ENCODE measurements at places on chromosomes 1 and 21.
A peak's percentile ranks its signal among the peaks of the same experiment; 100 is the strongest.

GRCh38 chr1:168766568-168766967 lies 37.6 kb upstream of the DPT start:
- no peak for DNase-seq

DNA sequence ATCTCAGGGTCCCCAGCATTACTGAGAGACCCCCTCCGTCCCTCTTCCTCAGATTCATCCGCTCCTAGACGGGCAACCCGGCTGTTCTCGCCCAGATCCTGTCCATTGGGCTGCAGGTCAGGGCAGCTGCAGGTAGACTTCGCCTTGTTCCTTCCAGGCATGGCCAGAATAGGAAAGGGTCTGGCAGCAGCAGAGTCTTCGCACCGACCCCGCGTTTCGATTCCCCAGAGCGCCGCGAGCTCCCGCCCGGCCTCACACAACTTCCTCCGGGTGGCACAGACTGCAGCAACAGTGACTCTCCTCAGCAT lies 265 bp downstream of the NRDC start:
- no peak for DNase-seq

DNA sequence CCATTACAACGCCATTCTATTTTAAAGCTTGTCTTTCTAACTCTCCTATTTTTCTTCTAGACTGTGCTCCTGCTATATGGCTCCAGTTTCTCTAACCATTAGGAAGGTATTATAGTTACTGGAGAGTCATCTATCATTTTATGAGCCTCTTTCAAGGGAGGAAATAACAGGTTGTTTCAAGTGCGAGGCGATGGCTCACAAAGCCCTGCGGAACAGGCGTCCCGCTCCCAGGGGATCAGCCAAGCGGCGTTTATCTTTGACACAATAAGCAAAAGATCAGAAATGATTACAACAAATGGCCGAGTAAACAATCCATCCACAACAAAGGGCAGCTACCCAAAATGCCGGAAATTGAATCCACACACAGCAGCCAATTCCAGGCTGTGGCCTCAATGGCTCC lies 249.5 kb upstream of the POU3F1 start:
- DNase-seq: no peak

- DNase-seq: no peak
These were observed 15.6 kb downstream of the SLFNL1 start for GRCh38 chr1:41005876-41006275.

- DNase-seq: no peak
These were observed 2.2 kb upstream of the ARHGAP30 start for GRCh38 chr1:161071886-161072371.

DNA sequence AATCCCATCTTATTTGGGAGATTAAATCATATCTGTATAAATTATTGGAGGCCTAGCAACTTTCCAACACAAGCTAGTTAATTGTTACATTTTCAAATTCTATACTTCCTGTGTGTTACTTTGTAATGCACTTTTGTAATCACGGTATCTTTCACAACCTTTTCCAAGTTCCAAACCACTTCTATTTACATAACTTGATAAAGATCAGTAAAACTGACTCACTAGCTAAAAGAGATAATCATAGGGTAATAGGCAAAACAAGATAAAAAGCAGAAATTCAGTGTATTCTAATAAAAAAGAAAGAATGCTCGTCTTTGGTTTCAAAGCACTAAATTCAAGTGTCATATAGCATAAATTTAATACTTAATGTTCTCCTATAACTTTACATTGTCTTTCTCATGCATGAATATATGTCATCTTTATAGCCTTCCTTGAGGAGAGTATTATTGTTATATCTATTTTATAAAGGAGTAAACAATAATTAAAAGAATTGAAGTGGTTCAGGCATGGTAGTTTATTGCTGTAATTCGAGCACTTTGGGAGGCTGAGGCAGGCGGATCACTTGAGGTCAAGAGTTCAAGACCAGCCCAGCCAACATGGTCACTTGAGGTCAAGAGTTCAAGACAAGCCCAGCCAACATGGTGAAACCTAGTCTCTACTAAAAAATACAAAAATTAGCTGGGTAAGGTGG lies 66.4 kb downstream of the RGS13 start:
- DNase-seq: peak; percentile 60

DNA sequence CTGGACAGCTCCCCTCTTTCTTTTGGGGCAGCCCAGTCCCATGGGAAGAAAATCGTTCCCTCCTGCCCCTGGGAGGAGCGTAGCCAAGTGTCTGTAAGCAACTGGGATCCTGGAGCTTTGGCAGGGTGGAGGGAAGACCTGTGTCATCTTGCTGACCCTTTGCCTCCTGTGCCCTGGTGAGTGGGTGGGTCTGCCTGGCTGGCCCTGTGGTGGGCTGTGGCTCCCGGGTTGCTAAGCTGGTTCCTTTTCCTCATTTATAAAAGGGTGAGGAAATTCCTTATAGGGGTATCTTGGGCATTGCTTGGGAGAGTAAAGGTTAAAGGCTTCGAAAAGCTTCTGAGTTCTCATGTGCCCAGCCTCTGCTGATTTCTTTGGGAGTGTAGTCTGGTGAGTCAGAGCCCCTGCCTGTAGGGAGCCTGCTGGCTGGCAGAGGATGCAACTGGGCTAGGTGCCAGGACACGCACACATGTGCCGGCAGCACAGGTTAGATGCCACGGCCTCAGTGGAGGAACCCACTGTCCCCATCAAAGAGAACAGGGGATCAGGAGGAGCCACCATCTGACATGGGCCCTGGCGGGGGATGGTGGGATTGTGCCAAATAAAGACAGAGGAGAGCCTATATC lies 85.2 kb downstream of the ARHGEF10L start:
- no peak for DNase-seq

- DNase-seq: no peak
These were observed 238.4 kb downstream of the PLA2G4A start for GRCh38 chr1:187067160-187067559.

- no peak for DNase-seq
These were observed 27.2 kb downstream of the MCOLN2 start for GRCh38 chr1:84969489-84970250.

DNA sequence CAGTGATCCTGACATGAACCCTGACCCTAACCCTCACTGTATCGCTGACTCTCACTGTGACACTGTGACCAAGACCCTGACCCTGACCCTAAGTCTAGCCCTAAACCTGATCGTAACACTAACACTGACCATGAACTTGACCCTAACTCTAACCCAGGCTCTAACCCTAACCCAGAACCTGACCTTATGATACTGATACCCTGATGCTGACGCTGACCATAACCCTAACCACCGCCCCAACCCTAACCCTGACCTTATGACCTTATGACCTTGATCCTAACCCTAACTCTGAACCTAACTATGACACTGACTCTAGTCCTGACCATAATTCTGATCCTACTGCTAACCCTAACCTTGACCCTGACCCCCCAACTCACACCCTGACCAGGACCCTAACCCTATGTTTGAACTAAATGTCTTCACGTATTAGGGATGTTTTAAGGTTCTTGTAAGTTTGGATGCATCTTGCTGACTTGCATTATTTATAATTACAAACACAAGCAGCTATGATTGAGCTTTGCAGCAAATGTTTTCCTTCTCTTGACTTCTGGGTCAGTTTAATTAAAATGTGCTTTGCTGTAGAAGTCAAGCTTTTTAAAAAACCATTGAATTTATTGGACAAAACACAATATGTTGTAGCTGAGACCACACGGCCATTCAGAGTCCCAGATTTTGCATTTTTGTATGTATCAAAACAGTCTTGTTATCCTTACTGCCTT lies 23.9 kb upstream of the PRSS38 start:
- no peak for DNase-seq

DNA sequence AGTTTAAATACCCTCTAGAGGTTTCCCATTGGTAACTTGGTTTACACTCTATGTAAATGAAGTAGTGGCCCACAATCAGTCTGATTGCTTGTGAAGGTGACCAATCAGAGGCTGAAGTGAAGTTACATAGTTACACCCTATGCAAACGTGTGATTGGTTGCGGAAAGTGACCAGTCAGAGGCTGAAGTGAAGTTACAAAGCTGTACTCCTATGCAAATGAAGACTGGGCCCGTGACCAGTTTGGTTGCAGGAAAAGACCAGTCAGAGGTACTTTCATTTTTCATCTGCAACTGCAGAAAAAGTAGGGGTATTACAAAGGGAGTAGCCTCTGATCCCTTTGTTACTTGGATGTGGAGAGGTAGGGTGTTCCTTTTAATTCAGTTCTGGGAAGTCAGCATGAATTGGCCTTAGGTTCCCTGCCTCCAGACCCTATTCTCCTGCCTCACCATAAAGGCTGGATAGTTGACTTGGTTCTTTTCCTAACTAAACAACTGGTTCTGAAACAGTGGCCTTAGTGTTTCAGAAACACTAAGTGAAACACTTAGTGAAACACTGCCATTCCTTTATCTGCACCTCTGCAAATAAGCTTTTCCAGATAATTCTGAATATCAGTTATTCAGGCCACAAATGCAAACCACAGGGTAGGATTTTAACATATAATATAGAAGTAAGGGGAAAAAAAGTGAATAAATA lies 39.3 kb downstream of the MAGI3 start:
- no peak for DNase-seq

GRCh38 chr1:2311184-2312032 lies 79.9 kb downstream of the MORN1 start:
- no peak for DNase-seq

- no peak for DNase-seq
These were observed 34.9 kb downstream of the PIK3C2B start for GRCh38 chr1:204459706-204460105.

DNA sequence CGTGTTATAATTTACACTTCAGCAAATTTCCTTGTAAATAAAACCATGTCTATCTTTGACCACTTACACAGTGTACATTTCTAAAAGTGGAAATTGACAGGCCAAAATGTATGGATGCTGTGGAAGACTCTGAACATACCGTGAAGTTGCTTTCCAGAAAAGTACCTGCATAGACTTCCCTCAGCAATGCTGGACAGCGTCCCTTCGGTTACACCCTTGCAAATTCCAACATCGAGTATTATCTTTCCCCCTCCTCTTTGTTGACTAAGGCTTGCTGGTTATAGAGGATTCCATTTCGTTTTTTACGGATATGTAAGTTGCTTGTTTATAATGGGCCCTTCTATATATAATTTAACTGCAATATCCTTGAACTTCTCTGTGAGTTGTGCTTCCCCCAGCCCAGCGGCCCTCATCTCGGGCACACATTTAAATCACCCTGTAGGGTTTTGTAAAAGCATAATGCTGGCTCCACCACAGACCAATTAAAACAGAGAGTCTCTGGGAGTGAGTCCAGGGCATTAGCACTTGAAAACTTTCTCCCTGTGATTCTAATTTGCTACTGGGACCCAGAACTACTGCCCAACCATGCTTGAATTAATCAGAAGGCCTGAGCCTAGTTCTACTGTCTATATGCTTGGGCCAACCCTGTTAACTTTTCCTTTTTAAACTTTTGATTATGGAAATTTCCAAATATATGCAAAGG lies 230.3 kb downstream of the GRIK3 start:
- DNase-seq: no peak

- DNase-seq: peak; percentile 94
These were observed 22.3 kb upstream of the TMEM222 start for GRCh38 chr1:27299385-27300271.

GRCh38 chr1:234780531-234781162 lies 170.7 kb upstream of the IRF2BP2 start:
- DNase-seq: no peak

- DNase-seq: no peak
These were observed 82.4 kb downstream of the OBSCN start for GRCh38 chr1:228289996-228290881.

GRCh38 chr1:111604931-111605330 lies 14.7 kb upstream of the RAP1A start:
- peak; percentile 66 for DNase-seq

- no peak for DNase-seq
These were observed 109.8 kb upstream of the COL6A1 start for GRCh38 chr21:45871616-45872236.

DNA sequence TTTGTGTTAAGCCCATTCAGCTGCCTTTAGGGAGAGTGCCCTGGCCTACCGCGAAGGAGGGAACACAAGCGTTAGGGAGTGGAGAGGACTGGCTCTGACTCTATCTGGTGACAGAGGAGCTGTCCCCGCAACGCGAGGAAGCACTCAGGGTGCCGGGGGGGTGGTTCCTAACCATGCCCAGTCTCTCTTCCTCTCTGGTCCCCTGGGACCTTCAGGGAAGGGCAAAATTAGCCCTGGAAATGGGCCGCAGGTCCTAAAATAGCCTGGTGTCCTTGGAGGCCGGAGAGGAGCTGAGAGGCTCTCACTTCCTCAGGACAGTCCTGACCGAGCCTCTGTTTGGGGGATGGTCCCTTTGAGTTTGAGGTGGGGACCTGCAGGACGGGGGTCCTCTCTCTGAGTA lies 5.8 kb downstream of the SLC45A1 start:
- no peak for DNase-seq

DNA sequence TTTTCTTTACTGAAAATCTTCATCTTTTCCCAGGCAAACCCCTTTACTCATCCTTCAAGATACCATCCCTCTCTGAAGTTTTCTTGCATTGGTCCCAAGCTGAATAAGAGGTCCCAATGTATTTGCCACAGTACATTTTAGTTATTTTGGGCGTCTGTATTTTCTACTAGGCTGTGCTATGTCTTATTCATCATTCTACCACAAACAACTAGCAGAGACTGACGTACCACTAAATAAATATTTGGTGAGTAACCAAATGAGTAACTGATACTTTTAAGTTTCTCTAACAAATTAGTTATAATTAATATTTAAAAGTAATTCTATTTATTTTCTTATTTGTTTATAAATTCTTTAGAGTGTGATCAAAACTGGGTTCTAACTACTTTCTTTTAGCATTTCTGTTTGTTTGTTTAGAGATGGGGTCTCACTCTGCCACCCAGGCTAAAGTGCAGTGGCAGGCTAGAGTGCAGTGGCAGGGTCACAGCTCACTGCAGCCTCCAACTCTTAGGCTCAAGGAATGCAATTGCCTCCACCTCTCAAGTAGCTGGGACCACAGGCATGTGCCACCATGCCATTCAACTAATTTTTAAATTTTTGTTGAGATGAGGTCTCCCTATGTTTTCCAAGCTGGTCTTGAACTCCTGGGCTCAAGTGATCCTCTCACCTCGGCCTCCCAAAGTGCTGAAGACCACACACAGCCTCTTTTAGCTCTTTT lies 33.1 kb downstream of the NDC1 start:
- no peak for DNase-seq

GRCh38 chr1:161059293-161059692 lies 10.4 kb downstream of the ARHGAP30 start:
- DNase-seq: no peak

GRCh38 chr1:205480349-205480985 lies 24.0 kb upstream of the CDK18 start:
- DNase-seq: no peak

DNA sequence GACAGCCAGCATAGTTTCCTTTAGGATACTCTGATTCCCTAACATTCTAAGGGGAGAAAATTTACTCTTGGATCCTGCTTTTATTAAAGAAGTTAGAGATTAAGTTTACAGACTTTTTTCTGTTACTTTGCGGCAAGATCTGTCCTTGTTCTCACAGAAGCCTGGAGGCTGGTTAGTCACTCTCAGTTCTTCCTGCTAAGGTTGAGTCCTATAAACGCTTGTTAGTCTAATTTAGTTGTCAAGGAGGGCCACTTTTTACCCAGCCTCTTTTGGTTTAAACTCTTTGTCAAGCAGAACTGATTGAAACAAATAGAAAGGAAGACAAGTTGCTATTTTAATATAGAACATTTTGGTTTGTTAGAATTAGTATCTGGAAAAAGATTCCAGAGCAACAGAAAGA lies 89.7 kb downstream of the C21orf91 start:
- no peak for DNase-seq
